ENCODE measurements at places on chromosomes 6 and 20.
A peak's percentile ranks its signal among the peaks of the same experiment; 100 is the strongest.

DNA sequence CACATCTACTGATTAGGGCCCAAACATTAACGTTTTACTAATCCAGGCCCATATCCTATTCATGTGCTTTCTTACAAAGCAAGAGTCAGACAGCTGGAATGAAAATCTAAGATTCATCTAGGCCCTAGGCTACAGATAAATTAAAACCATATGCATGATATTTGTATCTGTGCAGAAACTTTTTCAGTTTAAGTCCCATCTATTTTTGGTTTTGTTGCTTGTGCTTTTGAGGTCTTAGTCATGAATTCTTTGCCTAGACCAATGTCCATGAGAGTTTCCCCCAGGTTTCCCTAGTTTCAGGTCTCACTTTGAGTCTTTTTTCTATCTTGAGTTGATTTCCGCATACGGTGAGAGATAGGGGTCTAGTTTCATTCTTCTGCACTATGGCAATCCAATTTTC, 20.2 kb downstream of the ADNP start:
- no peak for DNase-seq

- DNase-seq, result no peak
Observed at GRCh38 chr6:21907291-21907690, 313.7 kb downstream of the SOX4 start.

- DNase-seq, result no peak
Observed at GRCh38 chr6:112237066-112237465, 17.3 kb downstream of the LAMA4 start.

DNA sequence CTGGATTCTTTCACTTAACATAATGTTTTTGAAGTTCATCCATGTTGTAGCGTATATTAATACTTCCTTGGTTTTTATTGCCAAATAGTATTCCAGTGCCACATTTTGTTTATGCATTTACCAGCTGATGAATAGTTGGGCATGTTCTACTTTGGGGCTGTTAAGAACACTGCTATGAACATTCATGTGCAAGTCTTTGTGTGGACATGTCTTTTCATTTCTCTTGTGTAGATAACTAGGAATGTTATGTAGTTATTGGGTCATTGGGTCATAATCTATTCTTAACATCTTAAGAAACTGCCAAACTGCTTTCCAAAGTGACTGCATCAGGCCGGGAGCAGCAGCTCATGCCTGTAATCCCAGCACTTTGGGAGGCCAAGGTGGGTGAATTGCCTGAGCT, 43.8 kb upstream of the GLP1R start:
- DNase-seq, result no peak

DNA sequence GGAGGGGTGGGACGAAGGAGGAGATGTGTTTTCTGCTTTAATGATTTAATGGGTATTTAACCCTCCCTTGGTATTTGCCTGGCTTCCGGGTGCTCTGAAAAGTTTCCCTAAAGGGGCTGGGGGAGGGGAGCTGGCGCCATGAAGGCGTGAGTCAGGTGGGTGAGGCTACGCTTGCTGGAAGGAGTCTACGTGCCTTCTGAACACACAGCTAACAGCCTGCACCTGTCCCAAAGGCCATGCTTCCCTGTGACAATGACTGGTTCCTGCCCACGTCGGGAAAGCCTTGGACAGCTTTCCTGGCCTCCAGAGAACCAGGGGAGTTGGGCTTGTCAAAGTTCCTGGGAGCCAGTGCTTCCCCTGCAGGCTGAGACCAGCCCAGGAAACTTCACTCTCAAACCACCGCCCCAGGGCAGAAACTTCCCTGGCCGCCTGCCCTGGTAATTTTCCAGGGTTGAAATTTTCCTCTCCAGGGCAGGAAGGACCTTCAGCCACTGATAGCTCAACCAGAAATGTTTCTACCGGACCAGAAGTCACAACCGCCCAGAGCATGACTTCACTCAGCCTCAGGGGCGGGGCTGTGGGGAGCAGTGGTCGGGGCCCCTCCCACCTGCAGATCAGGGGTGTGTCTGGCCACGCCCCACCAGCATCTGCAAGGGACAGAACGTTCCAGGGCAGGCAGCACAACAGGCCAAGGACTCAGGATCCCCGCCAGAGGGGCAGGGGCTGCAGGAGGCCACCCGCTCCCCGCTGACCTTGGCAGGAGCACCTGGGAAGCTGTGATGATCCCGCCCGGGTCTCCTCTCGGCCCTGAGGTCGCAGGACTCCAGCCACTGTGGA, 18.6 kb upstream of the SLCO4A1 start:
- DNase-seq, result peak; percentile 95

DNA sequence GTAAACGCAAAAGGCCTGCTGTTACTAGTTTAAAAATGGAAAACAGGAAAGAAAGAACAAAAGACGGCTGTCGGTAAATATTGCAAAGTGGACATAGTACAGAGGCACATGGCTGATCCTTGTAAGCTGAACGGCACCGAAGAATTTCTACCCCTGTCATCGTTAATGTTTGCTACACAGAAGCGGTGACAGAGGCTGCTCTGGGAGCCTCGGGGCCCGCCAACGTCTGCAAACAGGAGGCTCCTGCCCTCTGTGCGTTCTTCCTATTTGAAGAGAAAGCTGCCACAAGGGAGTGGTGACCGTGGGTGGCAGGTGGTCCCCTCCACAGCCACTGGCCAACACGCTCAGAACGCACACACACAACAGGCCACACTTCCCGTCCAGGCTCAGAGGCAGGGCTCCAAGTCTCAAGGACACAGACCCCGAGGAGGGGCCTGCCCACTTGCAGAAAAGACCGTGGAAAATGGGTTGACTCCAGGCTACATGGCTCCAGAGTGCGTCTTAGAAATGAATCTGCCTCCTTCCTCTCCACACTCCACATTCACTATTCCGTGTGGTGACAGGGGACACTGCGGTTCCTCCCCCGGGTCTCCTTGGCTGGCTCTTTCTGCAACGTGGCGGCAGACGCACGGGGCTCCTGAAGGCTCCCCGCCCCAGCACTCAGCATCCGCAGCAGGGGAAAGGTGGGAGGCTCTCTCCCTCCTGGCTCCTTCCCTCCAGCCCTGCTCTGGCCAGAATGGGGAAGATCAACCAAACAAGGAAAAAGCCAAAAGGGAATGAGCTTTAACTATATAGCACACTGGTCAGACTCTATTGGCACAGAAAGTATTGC, 64.5 kb downstream of the GMPR start:
- no peak for DNase-seq

DNA sequence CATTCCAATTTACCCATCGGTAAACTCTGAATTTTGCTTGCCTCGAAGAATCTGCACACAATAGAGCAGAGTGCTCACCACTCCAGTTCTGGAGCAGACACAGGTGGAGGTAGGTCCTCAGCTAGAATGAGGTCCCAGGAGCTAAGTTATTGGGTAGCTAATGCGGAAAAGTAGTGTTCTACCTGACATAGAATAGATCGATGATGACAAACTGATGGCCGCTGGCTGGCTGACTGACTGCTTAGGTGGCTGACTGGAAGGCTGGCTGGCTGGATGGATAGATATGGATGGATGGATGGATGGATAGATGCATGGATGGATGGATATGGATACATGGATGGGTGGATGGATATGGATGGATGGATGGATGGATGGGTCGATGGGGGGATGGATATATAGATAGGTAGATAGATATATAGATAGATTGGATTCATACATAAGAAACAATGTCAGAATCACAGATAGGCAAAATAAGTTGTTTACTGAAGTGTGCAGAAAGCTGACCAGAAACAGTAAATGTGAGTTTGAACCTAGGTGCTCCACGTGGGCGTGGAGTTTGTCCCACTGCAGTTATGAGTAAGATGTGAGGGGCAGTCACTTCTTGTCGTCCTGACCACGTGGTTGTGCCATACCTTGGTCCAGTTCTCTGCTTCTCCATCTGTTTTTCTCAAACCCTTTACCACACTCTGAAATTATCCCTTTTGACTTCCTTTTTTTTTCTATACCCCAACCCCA, 62.1 kb downstream of the TBXT start:
- DNase-seq, result no peak

DNA sequence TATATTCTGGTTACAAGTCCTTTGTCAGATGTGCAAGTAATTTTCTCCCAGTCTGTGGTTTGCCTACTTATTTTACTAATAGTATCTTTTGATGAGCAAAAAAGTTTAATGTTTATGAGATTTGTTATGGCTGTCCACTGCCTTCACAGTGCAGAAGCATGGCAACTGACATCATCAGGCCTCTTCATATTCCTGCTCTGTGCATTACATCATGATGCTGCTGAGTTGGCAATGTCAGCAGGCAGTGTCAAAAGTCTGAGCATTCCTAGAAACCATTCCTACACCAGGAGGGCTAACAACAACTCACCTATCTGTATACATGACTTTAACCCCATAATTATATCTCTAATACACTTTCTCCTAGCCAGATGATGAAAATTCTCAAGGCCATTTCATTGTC, 10.8 kb upstream of the OR2B2 start:
- DNase-seq, result no peak

GRCh38 chr20:61434341-61434781, 182.3 kb downstream of the CDH4 start:
- peak; percentile 28 for DNase-seq

DNA sequence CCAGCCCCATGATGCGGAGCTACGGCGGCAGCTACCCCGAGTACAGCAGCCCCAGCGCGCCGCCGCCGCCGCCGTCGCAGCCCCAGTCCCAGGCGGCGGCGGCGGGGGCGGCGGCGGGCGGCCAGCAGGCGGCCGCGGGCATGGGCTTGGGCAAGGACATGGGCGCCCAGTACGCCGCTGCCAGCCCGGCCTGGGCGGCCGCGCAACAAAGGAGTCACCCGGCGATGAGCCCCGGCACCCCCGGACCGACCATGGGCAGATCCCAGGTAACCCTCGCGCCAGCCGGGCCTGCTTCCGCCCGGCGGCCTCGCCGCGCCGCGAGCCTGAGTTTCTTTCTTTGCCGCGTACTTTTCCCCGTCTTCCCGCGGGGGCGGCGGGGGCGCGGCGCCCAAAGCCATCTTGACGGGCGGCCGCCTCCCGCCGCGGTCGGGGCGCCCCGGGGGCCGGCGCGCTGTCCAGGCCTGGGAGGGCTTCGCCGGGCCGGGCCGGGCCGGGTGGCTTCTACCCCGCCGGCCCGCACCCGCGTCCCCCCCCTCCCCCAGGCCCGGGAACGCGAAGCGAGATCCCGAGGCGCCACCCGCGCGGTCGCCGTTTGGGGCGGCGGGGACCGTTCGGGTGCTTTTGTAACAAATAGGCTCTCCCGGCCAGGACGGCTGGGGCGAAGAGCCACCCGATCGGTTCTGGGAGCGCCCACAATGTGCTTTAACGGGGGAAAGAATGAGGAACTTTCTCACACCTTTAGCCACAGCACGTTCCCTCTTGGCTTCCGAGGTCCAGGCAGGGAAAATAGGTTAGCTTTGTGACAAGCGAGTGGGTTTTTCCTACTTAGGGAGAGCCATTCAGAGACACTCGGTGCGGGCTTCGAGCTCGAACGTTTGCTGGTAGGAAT, 2.3 kb downstream of the ARID1B start:
- peak; percentile 46 for DNase-seq

DNA sequence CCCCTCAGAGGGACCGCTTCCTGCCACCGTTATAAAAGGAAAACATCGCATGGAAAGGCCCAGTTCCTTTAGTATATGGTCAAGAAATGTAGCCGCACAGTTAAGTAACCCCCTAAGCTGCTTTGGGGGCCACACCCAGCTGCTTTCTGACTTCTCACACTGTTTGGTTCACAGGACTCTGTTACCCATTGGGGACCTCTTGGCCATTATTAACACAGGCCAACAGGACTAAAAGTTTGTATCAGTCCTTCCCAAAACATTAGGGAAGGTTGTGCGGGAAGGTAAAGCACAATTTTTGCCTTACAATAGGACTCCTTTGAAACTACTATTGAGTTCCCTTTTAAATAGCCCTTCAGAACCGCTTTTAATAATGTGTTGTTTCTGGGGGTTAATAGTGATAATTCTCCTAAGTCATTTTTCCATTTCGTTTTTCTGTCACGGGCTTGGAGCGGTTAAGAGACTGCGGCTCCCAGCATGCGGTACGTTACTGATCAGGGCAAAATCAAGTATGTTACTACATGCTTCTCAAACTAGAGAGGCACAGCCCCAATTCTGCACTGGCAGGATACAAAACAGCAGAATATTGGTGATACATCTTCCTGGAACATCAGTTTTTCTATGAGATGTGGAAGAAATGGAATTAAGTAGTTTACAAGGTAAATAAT, 668 bp upstream of the RPP40 start:
- no peak for DNase-seq

DNA sequence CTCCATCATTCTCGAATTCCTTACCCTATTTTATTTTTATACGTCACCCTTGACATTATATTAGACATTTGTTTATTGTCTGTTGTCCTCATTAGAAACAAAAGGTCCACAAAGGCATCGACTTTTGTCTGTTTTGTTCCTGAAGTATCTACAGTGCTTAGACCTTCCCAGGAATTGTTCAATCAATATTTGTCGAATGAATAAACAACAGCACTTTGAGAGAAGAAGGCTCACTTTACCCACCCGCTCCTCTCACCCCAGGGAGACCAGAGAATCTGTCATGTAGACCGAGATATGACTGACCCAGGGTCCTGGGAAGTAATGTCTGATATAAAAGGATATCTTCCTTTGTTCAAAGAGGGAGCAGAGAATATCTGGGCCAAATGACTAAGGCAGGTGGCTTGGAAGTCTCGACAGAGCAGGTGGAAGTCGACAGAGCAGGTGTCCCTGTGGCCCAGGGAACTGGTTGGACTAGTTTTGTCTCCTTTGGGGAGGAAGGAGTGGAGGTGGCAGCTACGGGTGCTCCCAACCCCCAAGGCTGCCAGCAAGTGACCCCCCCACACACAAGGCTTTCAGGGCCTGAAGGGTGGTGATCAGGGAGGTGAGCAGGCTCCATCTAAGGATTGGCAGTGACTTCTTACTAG, 14.8 kb upstream of the CHMP4B start:
- DNase-seq, result no peak

- no peak for DNase-seq
Observed at GRCh38 chr20:20079102-20079784, 26.9 kb downstream of the CFAP61 start.

- DNase-seq, result no peak
Observed at GRCh38 chr6:161379834-161380582, 106.1 kb upstream of the AGPAT4 start.

- no peak for DNase-seq
Observed at GRCh38 chr6:157335829-157336228, 12.5 kb upstream of the TMEM242 start.

- no peak for DNase-seq
Observed at GRCh38 chr20:19552221-19553180, 205.6 kb upstream of the RIN2 start.

- no peak for DNase-seq
Observed at GRCh38 chr20:6483727-6484126, 283.8 kb upstream of the BMP2 start.

GRCh38 chr6:161394437-161394836, 120.6 kb upstream of the AGPAT4 start:
- no peak for DNase-seq

All from mesenchymal stem cell (in vitro differentiated cells and primary cell).